T-helper 9 cell (primary cell): ENCODE measurements at places on chromosomes 12 and 14.

DNA sequence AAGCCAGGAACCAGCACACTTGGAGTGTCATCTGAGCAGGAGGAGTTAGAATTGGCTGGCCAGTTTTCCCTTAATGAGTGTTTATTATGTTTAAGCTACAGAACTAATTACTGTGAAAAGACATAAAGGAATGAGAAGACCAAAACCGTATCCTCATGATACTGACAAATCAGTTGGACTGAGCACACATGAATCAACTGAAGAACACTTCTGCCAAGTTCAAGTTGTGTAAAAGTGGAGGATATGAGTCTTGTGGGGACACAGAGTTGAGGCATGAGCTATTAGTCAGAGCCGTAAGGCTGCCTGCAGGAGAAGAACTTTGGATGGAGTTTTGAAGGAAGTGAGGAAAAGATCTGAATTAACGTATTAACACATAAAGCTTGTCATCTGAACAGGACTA lies 43.1 kb downstream of the HMGA2 start:
- DNase-seq = no peak

DNA sequence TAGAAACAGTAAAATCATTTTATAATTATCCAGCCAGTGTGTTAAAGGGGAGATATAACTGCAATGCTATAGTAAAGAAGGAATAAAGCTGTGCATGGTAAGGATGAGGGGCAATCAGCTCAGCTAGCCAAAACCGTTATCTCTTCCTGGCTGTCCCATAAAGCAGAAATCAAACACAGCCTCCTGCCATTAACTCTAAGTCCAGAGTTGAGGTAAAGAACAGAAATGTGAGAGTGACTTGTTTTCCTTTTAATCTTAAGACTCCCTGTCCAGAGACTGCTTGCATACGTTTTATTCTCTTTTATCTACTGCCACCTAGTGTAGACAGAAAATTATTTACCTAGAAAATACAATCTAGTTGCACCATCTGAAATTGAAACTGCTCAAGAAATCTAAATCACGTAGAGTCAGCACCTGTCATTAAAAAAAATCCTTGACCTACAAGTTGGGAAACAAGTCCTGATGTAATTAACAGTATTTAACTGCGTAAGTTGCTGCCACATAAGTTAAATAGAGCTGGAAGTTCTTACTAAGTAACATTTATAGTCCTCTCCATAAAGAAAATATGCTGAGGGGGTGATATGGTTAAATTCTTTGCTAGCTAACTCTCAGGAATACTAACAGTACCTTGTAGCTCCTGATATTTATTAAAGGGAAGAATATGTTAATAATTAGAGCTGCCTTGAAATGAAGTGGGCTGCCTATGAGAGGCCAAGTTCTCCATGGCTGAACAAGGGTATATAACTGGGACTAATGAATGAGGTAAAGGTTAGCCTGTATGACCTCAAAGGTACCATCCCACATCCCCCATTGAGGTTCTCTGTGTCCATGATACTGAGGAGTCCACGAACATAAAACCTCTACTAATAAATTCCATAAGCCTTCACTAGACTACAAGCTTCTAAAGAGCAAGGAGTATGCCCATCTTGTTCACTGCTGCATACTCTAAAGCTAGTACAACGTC lies 62.7 kb downstream of the GALNT4 start:
- no peak for DNase-seq

- no peak for DNase-seq
These were observed 731 bp upstream of the PCNX4 start for GRCh38 chr14:60090864-60091519.

GRCh38 chr12:98750511-98750910 lies 105.4 kb downstream of the APAF1 start:
- DNase-seq = no peak

GRCh38 chr12:24496755-24497154 lies 452.1 kb downstream of the BCAT1 start:
- DNase-seq = no peak

- no peak for DNase-seq
These were observed 396.2 kb downstream of the NUAK1 start for GRCh38 chr12:105742567-105742874.

DNA sequence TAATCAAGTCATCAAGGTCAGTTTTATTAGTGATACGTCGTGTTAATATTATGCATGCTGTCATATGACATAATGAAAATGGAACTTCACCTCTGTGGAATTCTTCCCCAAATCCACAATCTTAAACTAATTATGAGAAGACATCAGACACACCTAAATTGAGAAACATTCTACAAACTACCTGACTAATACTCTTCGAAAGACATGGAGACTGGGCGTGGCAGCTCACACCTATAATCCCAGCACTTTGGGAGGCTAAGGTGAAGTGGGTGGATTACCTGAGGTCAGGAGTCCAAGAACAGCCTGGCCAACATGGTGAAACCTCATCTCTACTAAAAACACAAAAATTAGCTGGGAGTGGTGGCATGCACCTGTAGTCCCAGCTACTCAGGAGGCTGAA lies 33.3 kb upstream of the KRAS start:
- DNase-seq = no peak

DNA sequence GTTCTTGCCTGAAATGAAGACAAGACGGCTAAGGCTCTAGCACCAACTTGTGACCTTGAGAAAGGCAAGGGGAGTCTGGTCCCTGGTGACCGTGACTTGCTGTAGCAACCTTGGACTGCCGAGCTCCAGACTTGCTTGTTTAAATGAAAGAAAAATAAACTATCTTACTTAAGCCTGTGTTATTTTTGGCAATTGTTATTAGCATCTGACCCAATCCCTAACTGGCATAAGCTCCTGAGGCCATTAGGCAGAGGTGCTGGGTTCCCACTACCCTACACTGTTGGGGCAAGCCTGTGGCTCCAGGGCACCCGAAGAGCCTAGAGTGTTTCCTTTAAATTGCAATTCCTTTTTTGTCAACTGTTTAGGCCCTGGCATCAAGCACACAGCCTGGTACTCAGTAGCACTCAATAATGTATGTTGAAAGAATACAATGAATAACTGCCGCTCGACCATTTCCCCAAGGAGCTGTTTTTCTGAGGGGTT lies 106.9 kb upstream of the HIF1A start:
- DNase-seq = no peak

GRCh38 chr14:69363055-69363454 lies 35.0 kb downstream of the ERH start:
- no peak for DNase-seq

GRCh38 chr12:6041891-6042290 lies 82.6 kb downstream of the VWF start:
- DNase-seq = no peak

- DNase-seq = no peak
These were observed 29.5 kb downstream of the CEP170B start for GRCh38 chr14:104894331-104895206.

DNA sequence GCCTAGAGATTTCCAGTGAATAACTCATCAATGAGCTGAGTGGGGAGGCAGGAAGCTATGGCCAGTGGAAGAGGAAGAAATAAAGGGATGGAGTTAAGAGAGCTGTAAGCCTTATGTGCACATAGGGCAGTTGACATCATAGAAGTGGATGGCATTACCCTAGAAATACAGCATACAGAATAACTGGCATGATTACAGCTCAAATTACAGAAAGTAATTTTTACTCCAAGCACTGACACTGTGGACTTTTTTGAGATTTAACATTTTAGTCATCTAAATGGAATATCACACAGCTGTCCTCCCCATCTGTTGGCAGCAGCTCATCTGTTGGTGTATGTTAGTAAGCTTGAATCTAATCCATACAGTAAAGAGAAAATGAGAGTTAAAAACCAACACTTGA lies 5.4 kb upstream of the IPO8 start:
- no peak for DNase-seq

- DNase-seq = no peak
These were observed 50.0 kb downstream of the FLRT2 start for GRCh38 chr14:85579942-85580341.

DNA sequence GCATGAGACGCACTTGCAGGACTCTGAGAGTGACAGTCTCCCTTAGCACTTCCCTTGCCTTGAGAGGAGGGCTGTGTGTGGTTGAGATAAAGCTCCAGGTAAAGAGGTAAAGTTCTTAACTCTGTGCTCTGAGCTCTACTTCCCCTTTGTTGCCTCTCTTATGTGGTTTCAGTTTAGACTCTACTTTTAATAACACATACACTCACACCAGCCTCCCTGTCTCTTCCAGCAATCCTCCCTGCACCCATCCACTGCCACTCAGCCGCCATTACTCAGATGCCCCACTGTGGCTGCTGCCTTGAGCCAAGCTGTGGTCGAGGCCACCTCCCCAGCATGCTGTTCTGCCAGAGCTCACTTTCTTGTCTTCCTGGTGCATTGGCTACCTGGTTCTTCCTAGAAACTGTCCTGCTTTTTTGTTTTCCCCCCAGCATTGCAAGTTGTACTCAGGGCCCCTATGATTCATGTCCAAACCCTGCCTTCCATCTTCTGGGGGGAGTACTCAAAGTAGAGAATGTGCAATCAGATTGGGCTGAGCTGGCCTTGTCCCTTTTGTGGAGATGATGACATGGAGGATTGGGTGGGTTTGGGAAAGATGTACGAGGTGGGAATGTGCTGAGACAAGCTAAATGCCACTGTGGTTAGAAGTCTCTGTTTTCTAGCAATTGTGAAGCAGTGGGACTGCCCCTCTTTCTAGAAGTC lies 115.5 kb upstream of the PARP11 start:
- DNase-seq = no peak

DNA sequence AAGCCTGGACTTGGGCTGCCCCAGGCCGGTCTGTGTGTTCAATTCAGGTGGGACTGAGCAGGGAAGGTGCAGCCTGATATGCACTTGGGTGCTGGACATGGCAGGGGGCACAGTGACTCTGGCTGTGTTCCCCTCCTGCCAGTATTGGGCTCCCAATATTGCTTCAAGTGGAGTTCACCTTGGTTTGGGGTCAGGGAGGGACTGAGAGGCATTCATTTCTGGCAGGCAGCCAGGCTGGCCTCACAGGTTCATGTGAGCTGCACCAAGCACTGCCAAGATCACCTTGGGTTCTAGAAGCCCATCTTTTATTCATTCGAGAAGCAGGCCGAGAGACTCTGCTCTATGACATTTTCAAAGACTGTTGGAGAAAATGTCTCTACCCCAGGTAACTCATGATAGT lies 245.0 kb downstream of the CHST11 start:
- no peak for DNase-seq

DNA sequence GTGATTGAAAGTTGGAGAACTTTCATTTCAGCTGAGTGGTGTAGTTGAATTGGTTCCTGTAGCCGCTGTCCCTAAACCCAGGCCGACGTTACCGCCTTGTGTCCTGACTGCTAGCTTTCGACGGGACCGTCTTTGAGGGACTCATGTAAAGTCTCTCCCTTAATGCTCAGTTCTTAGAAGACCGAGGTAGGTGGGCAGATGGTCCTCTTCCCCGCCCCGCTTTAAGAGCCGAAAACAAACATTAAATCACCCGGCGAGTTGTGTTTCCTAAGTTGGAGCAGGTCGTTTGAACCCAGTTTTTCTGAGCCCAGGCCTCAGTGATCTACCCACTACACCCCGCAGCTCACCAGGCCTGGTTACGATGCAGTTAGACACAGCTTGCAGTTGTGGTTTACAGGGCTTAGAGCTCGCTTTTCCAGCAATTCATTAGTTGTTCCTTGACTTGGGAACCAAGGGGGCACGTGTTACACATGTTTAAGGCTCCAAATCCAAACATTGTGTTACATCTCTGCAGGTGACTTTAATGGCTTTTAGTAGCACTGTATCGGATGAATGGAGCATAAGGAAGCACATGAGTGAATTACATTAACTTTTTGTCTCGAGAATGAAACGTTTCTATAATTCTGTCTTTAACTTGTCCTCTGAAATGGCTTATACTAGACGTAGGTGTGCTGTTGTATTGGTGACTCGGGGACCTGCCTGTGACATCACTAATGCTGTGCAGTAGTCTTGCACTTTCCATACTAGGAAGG lies 790 bp downstream of the NEDD1 start:
- DNase-seq = no peak

DNA sequence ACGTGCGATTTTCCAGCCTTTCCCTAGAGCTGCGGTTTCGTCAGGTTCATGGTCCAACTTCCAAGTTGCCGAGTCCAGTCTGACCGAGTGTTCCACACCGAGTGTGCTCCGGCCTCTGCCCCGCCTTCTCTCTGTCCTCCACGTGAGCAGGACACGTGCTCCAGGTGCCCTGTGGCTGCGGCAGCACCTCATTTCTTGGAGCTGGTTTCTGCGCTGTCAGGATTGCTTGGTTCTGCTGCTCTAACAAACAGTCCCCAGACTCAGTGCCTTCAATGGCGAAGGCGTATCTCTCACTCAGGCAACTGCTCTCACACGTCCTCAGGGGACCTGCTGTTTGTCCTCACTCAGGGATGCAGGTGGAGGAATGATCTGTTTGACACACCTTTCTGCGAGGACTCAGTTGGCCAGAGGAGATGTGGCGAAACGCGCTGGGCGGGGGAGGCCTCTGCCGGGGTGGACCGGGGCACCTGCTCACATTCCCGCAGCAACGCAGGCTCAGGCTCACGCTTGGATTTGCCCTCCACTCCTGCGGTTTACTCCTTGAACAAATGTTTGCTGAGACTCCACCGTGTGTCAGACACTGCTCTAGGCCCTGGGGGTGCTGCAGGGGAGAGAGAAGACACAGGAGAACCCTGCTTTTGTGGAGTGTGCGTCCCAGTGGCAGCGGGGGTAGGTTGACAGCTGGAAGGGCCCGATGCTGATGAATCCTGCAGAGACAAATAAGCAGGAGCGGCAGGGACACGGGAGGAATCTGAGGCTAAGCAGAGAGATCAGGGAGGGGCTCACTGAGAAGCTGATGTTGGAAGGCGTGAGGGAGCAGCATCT lies 63.4 kb upstream of the FBRSL1 start:
- DNase-seq = no peak

DNA sequence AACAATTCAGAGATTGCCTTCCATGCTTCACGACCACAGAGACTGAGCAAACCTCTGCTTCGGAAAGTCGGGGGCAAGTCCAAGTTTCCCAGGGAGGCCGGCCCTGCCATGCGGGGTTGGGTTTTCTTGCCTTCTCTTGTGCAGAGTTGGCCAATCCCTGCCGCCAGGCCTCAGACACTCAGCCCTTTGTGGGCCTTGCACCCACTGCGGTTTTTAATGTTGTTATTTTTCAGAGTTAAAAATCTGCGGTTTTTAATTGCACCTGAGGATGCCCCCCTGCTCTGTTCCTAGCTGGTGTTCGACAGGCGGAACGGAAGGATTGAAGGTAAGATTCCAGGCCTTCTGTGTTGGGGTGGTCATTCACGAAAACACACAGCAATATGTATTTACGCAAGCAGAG lies 108.7 kb downstream of the CALM1 start:
- no peak for DNase-seq

DNA sequence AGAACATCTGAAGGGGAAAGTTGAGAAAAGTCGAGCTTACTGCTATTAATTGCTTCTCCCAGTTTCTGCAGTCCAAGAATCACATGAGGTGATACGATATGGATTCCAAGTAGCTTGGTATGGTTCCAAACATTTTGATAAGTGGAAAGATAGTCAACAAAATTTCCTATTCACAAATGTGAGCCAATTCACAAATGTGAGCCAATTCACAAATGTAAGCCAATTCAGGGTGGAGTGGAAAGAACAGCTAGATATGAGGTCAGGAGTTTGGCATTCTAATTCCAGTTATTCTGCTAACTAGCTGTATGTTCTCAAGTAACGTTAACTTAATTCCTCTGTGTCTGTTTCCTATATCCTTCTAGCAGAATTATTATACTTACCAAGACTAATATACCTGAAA lies 37.6 kb upstream of the DHRS4 start:
- no peak for DNase-seq

GRCh38 chr14:74064426-74064825 lies 19.8 kb downstream of the ALDH6A1 start:
- no peak for DNase-seq

- DNase-seq = no peak
These were observed 50.5 kb downstream of the LMNTD1 start for GRCh38 chr12:25502596-25502995.
